ENCODE measurements at places on chromosomes 16 and 17.

DNA sequence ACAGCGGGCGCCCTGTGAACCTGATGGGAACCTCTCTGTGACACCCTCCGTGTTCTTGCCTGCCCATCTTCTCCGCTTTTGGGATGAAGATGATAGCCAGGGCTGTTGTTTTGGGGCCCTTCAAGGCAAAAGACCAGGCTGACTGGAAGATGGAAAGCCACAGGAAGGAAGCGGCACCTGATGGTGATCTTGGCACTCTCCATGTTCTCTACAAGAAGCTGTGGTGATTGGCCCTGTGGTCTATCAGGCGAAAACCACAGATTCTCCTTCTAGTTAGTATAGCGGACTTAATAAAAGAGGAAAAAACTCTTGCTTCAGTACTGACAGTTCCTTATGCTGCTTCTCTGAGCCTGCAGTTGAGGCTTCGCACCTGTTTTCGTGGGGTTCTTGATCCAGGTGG is 10.5 kb downstream of the CDK5RAP3 start:
- no peak for DNase-seq

GRCh38 chr17:6426356-6427101 is 8.4 kb downstream of the AIPL1 start:
- no peak for DNase-seq

DNA sequence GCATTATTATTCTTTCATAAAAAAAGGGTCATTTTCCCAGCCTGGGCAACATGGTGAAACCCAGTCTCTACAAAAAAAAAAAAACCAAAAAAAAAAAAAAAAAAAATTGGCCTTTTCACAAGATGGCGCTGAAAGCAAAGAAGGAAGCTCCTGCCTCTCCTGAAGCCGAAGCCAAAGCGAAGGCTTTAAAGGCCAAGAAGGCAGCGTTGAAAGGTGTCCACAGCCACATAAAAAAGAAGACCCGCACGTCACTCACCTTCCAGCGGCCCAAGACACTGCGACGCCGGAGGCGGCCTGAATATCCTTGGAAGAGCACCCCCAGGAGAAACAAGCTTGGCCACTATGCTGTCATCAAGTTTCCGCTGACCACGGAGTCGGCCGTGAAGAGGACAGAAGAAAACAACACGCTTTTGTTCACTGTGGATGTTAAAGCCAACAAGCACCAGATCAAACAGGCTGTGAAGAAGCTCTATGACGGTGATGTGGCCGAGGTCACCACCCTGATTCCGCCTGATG is 4.9 kb upstream of the PGAP6 start:
- DNase-seq, result no peak

DNA sequence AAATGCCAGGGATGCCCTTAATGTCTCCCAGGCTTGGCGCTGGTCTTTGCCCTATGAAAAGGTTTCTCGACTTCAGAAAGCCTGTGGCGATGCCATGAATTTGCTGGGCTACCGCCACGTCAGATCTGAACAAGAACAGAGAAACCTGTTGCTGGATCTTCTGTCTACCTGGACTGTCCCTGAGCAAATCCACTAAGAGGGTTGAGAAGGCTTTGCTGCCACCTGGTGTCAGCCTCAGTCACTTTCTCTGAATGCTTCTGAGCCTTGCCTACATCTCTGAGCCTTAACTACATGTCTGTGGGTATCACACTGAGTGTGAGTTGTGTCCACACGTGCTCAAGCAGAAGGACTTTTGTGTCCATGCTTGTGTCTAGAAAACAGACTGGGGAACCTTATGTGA is 11.4 kb downstream of the CHST4 start:
- no peak for DNase-seq

DNA sequence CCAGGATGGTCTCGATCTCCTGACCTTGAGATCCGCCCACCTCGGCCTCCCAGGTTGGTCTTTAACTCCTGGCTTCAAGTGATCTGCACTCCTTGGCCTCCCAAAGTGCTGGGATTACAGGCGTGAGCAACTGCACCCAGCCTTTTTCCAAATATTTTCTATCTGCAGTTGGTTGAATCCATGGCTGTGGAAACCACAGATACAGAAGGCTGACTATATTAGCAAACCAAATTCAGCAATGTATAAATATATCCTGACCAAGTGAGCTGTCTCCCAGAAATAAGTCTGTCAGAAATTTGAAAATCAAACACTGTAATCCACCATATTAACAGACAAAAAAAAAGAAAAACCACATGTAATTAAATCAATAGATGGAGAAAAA is 9.6 kb downstream of the CFDP1 start:
- no peak for DNase-seq

DNA sequence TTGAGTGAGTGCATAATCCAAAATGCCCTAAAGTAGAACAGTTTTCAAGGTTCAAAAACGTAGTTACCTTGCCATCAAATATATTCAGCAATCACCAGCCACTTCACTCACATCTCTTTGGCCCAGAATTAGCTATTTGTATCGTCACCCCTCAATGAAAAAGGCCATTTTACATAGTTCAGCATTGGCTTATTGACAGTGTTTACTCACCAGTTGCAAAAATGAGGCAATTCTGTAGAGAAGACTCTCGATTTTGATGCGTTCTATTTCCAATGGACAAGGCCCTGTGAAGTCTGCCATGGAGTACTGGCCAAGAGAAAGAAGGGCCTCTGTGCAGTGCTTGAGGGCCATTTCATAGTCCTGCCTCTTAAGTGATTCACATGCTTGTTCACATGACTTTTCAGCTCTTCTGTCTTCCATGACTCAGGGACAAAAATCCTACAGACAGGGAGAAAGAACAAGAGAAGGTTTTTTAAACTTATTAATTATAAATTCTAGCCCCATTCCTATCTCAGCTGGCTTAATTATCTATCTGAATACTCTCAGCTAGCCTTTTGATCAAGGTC is 26.5 kb downstream of the HELZ start:
- DNase-seq, result no peak

DNA sequence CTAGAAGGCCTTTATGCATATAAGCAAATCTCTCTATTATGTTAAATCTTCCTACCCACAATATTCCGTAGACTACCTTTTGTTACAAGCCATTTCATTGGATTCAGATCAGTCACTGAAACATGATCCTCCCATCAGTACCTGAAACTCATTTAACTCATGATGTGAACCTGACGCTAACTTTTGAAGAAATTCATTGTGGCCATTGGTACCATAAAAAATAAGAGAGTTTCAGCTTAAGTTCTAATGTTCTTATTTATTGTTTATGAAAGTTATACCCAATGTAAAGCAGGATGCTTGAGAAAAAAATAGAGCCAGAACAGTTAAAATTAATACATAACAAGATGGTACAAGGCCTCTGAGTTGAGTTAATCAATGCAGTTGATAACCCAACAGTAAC is 439.6 kb downstream of the KCNJ2 start:
- no peak for DNase-seq

DNA sequence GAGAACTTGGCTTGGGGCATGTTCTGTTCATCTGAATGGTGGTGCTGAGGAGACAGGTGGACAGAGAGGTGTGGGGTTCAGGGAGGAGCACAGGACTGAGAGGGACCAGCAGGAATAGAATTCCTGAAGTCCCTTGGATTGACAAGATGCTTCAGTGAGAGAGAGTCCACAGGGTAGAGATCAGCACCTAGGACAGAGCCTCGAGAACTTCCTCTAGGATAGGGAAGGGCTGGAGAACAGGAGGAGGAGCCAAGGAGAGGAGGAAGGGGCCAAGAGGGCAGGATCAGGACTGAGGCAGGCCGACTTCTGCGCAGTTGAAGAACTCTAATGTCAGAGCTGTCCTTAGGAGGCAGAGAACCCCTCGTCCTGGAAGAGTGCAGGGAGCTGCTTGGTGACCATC is 138.4 kb downstream of the PRKCB start:
- no peak for DNase-seq

DNA sequence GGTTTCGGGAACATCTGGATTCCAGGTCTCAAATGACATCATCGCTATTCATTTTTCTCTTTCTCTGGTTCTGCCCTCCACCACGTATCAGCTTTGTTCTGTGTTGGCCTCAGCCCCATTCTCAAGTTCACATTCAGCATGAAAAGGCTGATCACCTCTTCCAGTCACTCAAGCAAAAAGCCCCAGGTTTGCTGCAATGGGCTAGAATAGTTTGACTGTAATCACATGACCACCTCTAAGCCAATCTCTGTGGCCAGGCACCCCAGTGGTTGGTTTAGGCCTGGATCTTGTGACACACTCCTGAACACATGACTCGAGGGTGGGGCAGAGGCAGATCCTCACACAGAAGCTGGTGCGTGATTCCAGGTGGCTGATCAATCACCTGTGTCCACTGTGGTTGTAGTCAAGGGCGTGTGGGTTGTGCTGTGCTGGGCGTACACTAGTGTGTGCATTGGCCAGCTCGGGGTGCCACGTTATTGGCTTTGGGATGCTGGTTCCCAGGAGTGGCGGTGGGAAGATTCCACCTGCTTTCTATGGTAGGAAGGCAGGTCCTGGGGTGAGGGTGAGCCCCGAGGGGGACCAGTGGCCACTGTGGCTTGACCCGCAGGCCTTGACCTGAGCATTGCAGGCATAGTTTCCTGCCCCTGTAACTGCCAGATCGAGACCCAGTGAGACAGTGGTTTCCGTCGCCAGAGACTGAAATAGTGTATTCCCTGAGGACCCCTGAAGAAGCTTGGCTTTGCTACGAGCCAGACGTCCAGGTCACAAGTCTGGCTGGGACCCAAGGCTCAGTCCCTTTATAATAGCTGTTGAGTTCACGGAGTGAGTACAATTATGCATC is 12.0 kb downstream of the EEF2K start:
- DNase-seq, result no peak

- no peak for DNase-seq
These were observed 32.2 kb downstream of the MARCHF10 start for GRCh38 chr17:62775876-62776275.

DNA sequence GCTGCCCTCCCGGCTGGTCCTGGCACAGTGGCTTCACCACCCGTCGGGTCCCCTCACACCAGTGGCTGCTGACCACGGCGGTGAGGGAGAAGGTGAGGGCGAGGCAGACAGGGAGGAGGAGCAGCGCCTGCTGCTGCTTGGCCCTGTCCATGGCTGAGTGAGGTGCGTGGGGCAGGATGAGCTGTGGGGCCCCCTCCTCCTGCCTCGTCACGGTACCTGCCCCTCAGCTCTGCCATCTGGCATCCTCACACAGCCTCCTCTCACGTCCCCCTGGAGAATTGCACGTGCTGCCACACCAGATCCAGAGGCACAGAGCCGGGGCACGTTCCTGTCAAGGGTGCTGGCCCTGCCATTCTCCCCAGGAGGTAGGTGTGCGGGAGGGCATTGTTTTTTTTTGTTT is at the start of gene GSG1L2:
TSS of gene GSG1L2 (minus strand) at position 159 of the 400 bp plus-strand sequence. CDS start at position 151, 8 bp downstream.
- no peak for DNase-seq

- no peak for DNase-seq
These were observed 1.9 kb upstream of the PAQR4 start for GRCh38 chr16:2967211-2967631.

DNA sequence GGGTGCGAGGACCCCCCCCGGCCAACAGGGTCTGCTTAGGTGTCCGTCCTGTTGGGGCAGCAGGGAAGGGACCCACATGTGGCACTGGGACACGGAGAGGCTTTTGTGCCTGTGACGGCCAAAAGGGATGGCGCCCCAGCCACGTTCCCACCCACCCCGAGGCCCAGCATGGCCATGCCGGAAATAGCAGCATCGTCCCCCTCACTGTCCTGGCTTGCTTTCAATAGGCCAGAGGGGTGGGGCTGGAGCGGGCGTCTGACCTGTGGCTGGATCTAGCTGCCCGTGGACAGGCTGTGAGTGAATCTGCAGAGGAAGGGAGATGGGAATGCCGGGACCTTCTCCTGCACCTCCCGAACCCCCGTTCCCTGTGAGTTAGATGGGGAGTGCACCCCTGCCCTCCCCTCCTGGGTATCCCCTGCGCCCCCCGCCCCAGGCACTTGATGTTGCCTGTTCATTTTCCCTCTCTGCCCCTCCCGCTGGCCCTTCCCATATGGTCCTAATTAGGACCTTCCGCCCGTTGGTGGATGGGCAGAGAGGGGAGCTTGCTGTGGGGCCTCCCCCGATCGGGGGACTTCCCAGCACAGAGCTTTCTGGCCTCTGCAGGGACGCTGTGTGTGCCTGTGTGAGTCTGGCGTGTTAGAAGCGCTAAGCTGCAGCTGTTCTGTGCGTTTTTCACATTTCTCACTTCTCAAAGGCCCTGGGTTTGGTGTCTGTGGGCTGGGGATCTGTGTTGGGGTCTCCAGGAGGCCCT is 292.8 kb downstream of the SEC14L1 start:
- DNase-seq, result no peak

DNA sequence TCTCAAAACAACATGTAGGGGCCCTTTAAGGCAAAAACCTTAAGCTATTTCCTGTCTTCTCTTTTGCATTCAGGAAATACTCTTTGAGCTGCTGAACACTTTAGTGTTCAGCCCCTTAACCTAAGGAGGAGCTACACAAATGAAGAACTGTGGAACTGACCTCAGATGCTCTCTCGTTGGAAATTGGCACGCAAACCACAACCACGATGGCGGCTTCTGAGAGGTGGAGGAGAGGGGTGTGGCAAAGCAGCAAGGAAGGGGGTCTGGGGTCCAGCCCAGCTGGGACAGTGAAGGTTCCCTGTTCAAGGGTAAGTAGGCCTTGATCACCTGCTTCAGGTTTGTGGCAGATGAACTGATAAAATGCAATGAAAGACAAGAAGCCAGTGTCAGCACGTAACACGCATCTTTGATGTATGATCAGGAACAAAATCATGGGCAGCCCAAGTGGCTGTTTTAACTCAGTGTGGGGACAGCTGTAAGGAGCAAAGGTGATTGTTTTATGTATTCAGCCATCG is 291.6 kb upstream of the TNRC6C start:
- DNase-seq, result no peak

GRCh38 chr17:79950751-79951150 is 84.9 kb downstream of the TBC1D16 start:
- no peak for DNase-seq

DNA sequence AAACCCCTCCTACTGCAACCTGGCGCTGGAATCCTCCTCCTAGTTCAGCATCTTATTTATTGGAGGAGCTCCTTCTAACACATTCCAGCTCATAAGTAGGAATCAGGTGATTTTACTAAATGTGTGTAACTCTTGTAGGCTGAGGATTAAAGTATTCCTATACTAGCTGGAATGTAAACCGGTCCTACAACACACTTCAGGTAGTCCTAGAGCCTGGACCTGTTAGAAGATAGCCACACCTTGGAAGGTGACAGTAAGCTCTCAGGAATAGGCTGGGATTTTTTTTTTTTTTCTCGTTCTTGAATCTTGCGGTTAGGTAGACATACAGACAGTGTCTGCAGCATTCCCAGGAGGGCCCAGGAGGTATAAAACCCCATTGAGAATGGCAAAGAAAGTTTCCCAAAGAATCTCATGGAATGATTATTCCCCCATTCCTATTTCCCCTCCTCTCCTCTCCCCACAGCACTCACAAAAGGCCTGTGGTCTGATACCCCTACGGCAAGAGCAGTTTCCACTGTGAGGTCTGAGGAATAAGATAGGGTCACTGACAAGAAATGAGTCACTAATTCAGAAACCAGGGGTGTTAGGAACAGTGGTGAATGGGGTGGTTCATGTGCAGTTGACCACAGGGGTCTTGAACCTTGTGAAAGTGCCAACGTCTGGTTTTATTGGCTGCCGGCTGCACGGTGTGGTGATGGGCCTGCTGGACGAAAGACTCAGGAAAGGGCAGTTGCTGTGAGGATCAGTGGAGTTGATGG is 267.1 kb downstream of the UTP18 start:
- no peak for DNase-seq

GRCh38 chr17:7632492-7632894 is 2.6 kb downstream of the SHBG start:
- no peak for DNase-seq
